ENCODE measurements at places on chromosomes 16 and 17.

- DNase-seq: no peak
Measured at GRCh38 chr17:47184681-47185080, 4.4 kb downstream of the CDC27 start.

- DNase-seq: no peak
Measured at GRCh38 chr17:37146086-37147064, 197.6 kb downstream of the AATF start.

DNA sequence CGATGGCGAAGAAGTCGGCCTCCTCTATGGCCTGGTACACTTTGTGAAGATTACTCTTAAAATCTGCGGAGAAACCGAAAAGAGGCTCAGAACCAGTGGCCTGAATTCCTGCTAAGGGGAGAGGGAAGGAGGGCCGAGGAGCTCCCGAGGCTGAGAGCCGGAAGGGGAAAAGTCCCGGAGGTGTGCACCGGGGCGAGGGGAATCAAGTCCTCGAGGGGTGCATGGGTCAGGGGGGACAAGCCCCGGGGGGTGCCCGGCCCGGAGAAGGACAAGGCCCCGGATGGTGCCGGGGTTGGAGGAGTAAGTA is 495 bp downstream of the PARN start:
- no peak for DNase-seq

- peak; percentile 42 for DNase-seq
Measured at GRCh38 chr17:17749921-17750320, 68.7 kb downstream of the RAI1 start.

DNA sequence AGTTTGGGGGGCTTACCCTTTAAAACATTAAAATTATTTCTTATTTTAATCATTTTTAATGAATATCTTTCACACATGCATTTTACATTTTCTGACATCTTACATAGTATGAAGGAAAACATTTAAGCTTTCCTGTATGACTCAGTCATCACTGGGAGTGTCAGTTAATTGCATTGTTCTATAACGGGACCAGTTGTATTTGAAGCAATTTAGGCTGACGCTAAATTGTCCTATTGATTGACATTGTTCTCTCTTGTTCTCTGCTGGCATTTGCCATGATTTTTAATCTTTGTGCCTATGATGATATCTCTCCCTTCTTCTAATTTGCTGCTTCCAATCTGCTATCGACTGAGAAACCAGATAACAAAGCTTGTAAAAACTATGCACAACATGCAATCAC is 190.5 kb upstream of the PIRT start:
- no peak for DNase-seq

- DNase-seq: no peak
Measured at GRCh38 chr17:63420868-63421680, 25.0 kb downstream of the CYB561 start.

GRCh38 chr16:83494459-83494858 is 313.3 kb upstream of the HSBP1 start:
- DNase-seq: no peak

- DNase-seq: no peak
Measured at GRCh38 chr16:88910284-88911135, 44.0 kb upstream of the PABPN1L start.
